ENCODE measurements at places on chromosomes 1 and 21.

- no peak for DNase-seq
Observed at GRCh38 chr1:205692423-205692822, 12.1 kb upstream of the SLC45A3 start.

DNA sequence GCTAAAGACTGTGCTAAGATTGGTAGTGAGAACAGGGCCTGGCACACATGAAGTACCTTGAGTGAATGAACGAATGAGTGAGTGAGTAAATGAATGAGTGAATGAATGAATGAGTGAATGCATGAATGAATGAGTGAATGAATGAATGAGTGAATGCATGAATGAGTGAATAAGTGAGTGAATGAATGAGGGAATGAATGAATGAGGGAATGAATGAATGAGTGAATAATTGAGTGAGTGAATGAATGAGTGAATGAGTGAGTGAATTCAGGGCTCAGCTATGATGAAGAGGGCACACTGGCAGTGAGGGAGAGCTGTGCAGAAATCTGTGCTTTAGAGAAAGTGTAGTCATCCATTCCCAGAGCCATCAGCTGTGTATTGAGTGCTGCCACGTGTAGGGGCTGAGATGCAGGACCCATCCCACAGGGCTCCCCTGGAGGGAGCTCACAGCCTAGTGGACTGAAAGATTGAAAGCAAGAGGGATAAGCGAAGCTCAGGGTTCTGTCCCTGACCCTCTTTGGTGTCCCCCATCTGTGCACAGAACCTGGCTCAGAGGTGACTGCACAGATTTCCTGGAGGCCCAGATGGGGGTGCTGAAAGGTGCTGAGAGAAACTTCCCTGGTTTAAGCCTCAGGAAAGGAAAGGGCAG lies 217.9 kb upstream of the VAMP3 start:
- no peak for DNase-seq

DNA sequence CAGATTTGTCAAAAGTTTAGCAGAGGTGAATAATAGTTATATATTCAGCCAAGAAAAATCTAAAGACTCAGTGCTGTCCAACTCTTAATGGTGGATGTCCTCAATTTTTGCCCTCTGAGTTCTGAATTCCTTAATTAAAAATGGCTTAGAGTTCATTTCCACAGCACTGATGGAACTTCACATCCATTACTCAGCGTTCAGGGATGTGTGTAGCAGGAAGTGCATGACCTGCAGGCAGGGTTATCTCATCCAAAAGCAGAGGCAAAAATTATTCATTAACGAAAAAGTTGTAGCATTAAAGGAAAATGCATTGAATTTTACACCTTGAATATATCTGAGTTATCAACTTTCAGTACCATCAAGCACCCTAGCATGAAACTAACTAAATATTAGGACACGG lies 96.7 kb downstream of the ZP4 start:
- no peak for DNase-seq

GRCh38 chr1:154861607-154862094 lies 8.4 kb downstream of the KCNN3 start:
- no peak for DNase-seq

- no peak for DNase-seq
Observed at GRCh38 chr1:243393096-243393495, 137.3 kb downstream of the SDCCAG8 start.

DNA sequence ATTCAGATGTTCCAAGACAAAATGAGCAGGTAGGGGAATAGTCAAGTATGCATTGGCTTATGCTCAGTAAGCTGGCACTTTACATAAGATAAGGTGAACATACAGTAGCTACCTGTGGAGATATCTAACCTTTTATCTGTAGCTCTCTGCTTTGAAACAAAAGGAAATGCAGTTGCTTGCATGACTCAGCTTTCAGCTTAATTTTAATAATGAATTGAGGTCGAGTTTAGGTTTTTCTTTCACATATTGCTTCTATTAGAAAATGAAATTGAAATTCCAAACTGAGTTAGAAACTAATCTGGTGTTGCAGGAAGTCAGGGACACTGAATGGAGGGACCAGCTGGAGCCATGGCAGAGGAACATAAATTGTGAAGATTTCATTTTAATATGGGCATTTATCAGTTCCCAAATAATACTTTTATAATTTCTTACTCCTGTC lies 8.3 kb downstream of the FRRS1 start:
- no peak for DNase-seq

DNA sequence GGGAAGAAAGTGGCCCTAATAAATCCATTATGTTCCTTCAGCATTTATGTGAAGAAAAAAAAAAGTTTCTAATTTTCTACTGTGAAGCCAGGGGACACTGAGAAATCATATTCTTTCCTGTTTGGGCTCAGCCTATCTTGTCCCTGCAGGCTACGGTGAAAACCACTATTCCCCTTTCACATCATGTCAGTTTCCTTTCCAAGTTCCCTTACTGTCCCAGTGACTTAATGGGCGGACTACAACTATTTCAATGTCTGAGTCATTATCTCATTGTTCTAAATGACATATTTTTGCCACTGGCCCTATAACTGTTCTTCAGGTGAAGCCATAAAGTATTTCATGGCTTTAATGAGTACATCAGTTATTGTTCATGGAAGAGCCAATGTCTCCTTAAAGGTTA lies 71.3 kb upstream of the BEND5 start:
- DNase-seq, result peak; percentile 34

DNA sequence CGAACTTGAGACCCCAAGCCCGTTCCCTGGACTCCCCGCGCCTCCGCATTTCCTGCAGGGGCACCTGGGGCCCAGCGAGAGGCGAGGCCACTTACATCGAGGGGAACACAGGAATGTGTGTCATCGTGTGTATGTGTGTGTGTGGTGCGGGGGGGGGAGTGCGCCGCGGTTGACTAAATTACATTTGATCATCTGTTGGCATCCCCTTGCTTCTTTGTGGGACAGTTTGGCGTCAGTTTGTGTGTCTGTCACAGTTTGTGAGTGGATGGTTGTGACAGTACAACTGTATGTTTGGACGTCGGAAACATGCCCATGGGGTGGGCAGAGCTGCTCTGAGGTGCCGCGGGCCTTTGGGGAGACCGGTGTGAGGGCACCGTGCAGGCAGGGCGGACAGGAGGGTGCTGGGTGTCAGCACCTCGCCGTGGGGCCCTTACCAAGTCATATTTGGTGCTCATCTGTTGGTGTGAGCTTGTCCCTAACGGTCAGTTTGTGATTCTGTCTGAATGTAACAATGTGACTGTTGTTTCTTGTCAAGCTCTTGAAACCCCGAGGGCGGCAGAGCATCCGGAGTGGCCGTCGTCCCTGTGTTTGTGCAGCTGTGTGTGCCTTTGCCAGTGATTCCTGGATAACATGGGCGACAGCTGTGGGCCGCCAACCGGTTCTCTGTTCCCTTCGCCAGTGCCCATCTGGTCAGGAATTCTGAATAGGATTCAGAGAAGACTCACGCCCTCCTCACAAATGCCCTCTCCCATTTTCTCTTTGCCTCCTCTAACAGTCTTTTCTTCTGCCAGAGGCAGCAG lies 899 bp downstream of the OPRD1 start:
- DNase-seq, result no peak

GRCh38 chr1:75203415-75204277 lies 69.5 kb downstream of the LHX8 start:
- peak; percentile 35 for DNase-seq

- DNase-seq, result no peak
Observed at GRCh38 chr1:158509471-158510156, 37.6 kb downstream of the OR10R2 start.

GRCh38 chr1:151862604-151863003 lies 9.1 kb upstream of the THEM5 start:
- no peak for DNase-seq

GRCh38 chr1:58762806-58763205 lies 21.0 kb downstream of the JUN start:
- DNase-seq, result no peak

GRCh38 chr1:1371746-1372711 lies 3.0 kb downstream of the AURKAIP1 start:
- peak; percentile 79 for DNase-seq

DNA sequence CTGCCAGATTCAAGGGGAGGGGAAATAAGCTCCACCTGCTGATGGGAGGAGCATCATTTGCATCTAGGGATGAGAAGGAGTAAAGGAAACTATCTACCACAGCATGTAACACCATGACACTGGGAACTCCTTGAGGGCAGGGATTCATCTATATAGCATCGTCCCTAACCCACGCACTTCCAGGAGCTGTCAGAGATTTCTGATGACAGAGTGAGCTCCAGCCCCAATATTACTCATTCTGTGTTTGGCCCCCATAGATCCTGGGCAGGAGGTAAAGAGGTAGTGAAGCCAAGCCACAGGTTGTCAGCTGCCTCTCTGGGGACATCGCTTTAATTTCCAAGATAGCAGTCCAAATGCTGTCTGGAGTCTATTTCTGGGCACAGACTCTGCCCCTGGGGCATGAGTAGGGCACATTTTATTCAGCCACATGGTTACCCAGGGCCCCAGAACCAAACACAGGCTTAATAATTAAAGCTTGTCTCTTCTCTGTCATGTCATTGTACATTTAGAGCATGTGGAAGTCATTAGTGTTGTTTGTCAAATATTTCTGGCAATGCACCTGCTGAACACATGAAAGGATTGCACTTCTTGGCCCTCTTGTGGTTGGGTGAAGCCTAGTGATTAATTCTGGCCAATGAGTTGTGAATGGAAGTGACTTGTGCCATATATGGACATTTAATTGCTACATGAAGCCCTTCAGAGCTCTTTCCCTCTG lies 105.9 kb upstream of the POU3F1 start:
- DNase-seq, result no peak

DNA sequence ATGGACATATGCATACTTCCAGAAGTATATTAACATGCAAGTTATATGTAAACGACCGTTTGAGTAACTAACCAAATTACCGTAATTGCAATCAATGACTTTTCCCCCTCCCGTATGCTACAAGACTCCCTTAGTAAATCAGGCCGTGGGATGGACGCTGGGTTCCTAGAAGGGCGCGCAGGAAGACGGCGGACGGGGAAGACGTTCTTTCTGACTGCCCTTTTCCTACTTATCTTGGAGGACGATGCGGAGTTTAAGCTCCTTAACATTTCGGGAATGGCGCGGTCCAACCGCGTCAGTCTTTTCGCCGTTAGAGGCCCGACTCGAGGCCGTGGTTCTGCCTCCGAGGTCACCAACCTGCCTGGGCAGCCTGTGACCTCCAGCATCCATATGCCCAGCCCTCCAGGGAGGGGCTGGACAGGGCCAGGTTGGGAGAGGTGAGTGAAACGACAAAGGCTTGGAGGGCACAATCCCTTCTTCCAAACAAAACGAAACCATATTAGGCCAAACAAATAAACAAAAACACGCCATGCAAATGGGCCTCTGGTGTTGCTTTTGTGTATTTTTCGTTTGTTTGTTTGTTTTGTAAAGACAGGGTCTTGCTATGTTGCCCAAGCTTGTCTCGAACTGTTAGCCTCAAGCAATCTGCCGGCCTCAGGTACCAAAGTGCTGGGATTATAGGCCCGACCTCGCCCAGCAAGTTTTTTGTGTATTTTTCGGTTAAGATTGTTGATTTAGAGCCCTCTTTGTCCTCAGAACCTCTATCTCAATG lies 873 bp upstream of the PI4KB start:
- DNase-seq, result no peak

DNA sequence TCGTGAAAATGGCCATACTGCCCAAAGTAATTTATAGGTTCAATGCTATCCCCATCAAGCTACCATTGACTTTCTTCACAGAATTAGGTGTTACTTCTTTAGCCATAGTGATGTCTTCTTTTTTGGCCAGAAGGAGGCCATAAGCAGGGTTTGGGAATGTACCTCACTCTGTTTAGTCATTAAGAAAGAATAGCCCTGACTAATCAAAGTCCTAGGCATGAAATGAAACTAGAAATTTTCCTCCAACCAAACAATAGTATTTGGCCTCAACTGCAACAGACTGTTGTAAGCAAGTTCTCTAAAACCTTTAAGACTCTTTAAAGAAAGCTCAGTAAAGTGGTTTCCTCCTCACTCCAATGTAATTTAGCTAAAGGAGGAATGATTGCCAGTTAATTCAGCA lies 163.9 kb downstream of the AKT3 start:
- DNase-seq, result no peak

- no peak for DNase-seq
Observed at GRCh38 chr1:234656070-234656895, 46.3 kb upstream of the IRF2BP2 start.

- no peak for DNase-seq
Observed at GRCh38 chr1:42392255-42392654, 11.7 kb downstream of the RIMKLA start.

DNA sequence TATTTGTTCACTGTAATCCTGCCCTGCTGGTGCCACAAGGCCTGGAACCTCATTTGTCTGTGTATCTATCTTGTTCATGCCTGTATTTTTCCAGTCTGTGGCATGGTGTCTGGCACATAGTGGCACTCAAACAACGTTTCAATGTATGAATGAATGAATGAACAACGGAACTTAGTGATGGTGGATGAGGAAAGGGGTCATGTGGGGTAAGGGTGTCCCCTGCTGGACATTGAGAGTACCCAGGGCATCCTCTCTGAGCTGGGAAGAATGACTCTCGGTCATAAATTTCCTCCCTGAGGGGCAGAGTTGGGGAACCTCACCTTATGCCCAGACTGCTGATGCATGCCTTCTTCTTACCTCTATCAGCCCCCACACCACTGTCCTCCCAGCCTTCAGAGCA lies 18.9 kb upstream of the ZNF683 start:
- DNase-seq, result peak; percentile 70

GRCh38 chr1:78492386-78492950 lies 1.7 kb downstream of the PTGFR start:
- no peak for DNase-seq

GRCh38 chr1:111882559-111882958 lies 106.9 kb downstream of the KCND3 start:
- no peak for DNase-seq
